NK-92 treated with Interleukin-12 subunit alpha and Interleukin-12 subunit beta, amount 100 ng/mL, for 24 hours (cell line): ENCODE measurements at places on chromosomes 6 and 20.

DNA sequence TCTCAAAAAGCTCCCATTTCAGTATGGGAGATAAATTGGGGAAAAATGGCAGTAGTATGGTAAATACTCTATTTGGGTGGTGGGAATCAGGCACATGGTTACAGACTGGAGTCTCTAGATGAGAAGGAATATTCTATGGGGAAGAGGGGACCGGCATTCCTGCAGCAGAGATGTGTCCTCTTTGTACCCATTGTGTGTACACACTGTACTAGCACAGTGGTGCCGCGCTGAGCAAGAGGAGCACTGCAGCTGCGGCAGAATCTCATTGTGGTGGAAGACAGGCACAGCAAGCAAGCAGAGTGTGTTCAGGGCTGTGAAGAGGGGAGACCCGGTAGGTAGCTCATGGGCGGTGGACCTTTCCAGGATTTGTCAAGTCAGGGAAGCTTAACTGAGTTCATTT lies 13.0 kb downstream of the AFDN start:
- no peak for DNase-seq

GRCh38 chr6:38110481-38110971 lies 291.0 kb downstream of the ZFAND3 start:
- no peak for DNase-seq

DNA sequence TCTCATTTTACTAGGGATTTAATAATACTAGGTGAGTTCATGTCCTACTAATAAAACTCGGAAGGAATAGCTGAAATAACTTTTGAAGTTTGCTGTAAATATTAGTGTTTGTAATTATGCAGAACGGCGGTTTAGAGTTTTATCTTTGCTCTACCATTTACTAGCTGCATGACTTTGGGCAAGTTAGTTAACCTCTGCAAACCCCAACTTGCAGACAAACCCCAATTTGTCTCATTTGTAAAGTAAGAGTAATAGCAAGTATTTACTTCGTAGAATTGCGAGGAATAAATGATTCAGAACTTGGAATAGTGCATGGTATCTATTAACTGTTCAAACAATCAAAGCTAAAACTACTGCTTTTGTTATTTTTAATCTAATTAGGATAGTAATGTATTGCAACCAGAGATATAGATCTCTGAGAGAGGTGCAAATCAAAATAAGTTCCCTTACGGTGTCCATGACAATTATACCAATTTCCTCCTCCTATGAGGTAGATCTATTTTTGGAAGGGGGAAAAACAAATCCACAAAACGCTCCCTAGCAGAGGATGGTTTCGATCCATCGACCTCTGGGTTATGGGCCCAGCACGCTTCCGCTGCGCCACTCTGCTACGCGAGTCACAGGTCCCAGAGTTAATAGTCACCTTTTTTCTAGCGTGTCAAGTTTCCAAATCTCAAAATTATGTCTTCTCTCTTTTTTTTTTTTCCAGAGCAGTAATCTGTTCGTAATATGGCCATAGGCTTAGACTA lies 35.1 kb upstream of the BTN3A2 start:
- DNase-seq: no peak

GRCh38 chr6:11023032-11023431 lies 21.1 kb downstream of the ELOVL2 start:
- no peak for DNase-seq

- no peak for DNase-seq
Measured at GRCh38 chr6:84882768-84883766, 118.7 kb upstream of the TBX18 start.

DNA sequence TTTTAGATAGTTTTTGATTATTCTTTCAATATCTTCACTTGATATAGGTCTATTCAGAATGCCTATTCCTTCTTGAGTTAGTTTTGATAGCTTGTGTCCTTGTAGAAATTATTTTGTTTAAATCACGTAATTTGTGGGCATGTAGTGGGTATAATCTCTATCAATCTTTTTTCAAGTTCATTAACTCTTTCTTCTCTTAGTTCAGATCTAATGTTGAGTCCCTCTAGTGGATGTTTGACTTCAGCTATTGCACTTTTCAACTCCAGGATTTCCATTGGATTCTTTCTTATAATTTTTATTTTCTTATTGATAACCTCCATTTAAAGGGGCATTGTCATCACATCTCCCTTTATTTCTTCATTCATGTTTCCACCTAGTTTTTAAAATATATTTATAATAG lies 135.6 kb downstream of the COL12A1 start:
- DNase-seq: no peak

- DNase-seq: no peak
Measured at GRCh38 chr6:53437557-53438202, 88.9 kb upstream of the ELOVL5 start.

DNA sequence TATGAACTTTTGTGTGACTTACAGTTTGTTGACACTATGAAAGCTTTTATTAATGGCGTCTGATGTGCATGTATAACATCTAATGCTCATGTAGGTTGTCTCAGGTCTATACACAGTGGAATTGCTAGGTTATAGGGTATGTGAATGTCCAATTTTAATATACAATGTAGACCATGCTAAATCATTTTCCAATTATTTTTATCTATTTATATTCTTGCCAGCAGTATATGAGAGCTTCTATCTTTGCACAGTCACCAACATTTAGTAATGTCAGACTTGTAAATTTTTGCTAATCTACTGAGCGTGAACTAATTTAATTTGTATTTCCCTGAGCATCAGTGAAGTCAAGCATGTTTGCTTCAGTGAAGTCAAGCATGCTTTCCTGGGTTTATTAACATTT lies 64.4 kb downstream of the TPD52L1 start:
- DNase-seq: no peak

GRCh38 chr6:89371849-89372505 lies 19.5 kb upstream of the UBE2J1 start:
- DNase-seq: peak; percentile 70

GRCh38 chr6:144712541-144712940 lies 427.4 kb downstream of the UTRN start:
- DNase-seq: no peak

DNA sequence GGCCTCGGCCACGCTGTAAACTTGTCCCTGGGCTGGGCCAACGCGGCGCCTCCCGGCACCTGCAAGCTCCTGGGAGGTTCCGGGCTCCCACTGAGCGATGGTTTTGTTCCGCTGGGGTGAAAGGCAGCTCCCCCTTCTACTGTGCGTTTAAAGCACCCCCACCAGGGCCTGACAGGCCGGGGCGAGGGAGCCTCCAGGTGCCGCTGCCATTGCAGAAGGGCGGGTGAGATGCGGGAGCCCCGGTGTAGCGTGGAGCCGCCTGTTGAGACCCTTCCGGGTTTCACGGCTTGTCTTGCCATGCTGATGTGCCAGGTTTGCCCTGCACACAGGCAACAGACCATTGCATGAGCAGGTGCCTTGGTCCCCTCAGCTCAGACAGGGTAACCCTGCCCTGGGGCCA lies 2.9 kb downstream of the COL20A1 start:
- DNase-seq: no peak

DNA sequence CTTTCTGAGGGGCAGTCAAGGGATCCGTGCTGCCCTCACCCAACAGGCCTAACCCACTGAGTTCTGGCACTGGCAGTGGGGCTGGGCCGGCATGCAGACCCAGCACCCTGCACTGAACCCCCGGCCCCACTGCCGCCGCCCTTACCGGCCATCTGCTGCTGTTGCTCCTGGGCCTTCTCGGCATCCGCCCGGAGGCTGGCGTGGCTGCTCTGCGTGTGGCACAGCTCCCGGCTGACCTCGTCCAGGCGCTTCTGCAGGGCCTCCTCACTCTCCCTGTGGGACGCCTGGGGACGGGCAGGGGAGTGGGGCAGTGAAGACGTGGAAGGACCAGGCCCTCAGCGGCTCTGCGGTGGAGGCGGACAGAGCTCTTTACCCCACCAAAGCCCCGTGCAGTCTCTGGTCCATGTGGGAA lies 52.4 kb downstream of the RRBP1 start:
- no peak for DNase-seq

DNA sequence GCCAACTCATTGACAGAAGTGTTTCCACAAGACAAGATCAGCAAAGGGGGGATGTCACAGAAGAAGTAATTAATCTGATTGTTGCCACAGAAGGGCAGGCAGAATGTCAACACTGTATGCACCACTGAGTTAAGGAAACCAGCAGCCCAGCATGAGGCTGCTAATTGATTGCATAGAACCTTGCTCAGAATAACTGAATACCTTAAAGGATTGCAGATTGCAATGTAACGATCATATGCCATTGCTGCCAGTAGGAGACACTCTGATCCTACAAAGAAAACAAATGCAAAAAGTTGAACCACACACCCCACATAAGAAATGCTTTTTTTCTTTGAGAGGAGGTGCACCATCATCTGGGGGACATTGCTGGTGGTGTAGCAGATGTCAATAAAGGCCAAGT lies 13.1 kb downstream of the OR5V1 start:
- no peak for DNase-seq

DNA sequence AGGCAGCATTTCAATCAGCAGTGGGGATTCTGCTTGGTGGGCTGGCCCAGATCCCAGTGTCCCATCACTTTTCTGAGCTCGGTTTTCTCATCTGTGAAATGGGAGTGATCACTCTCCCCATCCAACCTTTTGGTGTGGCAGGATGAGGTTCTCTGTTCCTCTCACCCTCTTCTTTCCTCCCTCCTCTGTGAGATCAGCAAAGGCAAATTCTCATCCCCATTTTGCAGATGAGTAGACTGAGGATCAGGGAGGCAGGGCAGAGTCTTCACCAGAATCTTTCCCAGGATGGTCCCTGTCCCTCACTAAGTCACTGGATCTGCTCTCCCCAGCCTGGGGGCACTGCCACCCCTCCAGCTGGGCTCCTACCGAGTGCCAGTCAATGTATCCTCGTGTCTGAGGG lies 60.6 kb upstream of the SLC32A1 start:
- no peak for DNase-seq

DNA sequence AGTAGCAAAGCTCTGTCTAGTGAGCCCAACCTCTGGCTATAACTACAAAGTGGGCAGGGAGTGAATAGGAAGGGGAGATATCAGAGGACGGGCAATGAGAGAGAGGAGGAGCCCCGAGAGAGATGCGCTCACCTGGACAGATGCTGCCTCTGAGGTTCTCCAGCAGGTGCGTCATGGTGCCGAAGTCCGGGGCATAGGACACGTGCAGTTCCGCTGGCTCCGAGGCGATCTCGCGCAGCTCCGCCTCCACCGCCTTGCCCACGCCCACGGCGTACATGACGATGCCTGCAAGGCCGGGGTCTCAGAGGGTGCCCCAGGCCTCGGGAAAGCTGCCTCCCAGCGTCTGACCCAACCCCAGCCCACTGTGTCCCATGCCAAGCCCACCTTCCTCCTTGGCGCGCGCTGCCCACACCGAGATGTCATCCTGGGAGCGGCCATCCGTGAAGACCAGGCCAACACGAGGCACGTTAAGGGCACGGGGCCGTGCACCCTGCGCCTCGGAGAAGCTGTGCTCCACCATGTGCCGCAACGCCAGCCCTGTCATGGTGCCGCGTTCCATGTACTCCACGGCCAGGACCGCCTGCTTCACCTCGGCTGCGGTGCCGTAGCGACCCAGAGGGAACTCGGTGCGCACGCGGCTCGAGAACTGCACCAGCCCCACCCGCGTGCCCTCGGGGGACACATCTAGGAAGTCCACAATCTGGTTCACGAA lies 8.7 kb upstream of the RBPJL start:
- no peak for DNase-seq

DNA sequence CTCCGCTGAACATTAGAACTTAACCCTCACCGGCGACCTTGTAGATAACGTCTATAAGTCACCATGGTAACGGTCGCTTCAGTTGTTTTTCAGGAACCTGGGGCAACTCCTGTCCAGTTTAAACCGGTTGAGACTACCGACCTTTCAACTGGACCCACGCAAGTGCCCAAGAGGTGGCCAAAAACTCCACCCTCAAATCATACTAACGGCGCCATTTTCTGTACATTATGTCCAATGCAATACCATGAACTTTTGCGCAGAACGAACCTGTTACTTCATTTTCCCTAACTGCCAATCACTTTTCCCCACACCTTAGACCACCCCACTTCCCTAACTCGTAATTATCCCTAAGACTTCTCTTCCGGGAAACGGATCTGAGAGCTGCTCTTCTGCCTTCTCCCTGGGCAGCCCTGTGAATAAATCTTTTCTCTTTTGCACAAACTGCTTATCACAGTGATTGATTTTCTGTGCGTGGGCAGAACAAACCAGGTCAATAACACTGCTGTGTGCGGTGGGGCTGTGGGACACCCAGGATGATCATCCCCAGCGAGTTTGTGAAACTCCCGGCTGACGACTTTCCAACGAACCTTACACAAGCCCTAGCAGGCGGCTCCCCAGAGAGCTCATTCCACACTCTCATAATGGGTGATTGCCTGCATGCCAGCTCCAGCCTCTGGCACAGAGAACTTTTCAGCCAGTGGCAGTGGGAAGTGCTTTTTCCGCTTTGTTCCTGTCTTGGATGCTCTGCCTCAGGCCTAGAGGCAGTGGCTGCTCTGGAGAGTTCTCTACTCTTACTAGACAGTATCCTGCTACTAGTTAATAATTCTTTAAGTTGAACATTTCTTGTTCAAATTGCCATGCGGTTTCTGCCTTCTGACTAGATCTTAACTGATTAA lies 28.6 kb downstream of the GPX5 start:
- DNase-seq: no peak

DNA sequence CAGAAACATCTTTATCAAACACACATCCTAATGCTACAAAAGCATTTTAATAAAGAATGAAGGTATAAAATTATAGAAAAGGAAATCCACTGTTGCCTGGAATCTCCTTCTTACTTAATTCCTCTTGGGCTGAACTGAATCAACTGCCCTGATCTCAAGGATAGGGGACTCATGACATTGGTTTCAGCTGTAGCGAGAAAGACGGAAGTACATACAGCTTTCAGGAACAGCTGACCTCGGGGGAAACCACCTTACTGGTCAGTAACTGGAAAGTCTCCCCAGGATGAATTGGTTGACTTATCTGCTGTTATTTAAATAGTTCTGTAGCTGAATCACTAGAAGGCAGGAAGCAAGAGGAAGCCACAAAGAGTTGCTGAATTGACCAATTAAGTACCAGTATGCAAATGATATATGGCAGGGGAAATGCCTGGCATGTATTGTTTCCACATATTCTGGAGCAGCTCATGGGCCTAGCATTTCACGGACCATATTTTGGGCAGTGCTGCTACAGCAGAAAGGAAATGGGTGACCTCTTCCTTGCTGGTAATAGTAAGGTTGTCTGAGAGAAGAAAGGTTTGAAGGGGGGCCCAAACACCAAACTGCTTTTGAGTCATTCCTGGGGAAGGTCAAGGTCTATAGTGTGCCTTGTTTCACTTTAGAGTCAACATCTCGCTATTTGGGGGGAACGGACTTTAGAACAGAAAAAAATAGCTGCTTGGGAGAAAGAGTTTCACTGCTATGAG lies 43.7 kb upstream of the MAP7 start:
- DNase-seq: no peak

DNA sequence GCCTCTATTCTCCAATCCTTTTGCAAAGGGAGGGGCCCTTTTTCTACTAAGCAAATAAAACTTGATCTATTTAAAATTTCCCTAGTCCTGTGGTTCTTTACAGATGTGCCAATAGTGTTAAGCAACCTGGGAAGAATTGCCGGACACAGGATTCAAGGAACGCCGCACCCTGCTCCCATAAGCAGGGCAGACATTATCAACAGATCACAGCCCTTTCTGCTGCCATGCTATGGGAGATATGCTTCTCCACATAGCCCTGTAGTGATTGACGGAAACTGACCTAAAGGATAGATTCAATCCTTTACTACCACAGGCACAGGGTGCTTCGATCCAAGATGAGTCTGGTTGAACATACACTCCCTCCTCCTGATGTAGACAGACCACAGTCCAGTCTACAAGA lies 118.4 kb upstream of the TRAF3IP2 start:
- DNase-seq: no peak
